Brain (organoid and tissue), 16 donors: ENCODE measurements at places on chromosomes 2 and 18. TPM values are rescaled to one million over a fixed set of nuclear protein-coding genes. Genes with fewer than 3 reads are reported as not detected.

- DNase-seq = no peak
These were observed 357.7 kb upstream of the SMIM21 start for GRCh38 chr18:75785206-75785605.

GRCh38 chr2:182101263-182101662, 115.6 kb downstream of the PPP1R1C start:
- DNase-seq = no peak

DNA sequence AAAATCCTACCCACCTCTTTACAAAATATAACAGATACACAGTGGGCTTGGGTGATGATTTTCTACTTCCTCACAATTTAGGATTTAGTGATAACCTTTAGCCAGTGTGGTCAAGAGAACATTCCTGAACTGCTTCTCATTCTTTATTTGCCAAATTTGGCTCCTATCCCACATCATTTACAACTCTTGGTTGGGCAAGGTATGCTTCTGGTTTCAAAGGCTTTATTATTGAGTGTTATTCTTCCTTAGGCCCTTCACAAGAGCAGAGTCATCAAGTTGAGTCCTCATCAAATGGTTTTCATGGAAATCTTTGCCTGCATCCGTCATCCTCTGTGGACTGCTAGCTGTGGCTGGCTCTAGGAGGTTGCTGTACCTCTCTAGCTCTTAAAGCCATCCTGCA, 472.0 kb upstream of the ETAA1 start:
- no peak for DNase-seq

DNA sequence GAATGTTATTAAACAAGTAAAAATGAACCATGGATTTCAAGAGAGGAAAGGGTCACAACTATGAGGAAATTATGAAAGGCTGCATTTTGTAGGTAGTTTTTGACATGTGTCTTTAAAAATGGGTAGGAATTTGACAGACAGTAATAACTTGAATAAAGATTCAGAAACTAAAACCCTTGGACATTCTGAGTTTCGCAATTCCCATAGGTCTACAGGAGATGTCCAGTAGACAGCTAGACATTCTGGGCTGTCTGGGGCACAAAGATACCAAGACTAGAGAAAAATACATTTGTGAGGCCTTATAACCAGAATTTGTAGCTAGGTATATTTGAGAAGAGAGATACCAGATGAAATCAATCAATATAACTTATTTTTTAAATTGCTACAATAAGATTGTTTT, 42.3 kb downstream of the DNAJC10 start:
- no peak for DNase-seq

DNA sequence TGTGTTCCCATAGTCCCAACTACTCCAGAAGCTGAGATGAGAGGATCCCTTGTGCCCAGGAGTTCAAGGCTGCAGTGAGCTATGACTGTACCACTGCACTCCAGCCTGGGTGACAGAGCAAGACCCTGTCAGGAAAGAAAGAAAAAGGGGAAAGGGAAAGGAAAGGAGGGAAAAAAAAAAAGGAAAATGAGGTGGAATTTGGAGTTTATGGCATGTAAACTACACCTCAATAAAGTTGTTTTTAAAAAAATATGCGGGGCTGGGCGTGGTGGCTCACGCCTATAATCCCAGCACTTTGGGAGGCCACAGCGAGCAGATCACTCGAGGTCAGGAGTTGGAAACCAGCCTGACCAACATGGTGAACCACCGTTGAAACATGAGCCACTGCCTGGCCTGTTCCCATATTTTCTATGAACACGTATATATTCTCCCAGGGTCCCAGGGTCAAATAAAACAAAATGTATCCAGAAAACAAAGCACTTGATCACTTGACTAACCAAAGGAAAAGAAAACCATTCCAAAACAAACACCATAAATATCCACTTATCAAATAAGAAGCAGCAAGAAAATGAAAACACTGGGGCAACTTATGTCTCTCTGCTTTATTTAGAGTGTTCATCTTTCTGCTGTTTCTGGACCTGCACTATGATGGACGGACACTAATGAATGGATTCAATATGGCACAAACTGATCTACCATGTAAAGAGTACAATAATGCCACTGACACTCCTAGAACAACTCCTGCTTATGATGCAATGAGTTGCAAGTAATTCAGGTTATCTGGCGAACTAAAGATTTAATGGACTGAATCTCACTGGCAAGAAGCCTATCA, 56.8 kb downstream of the ASXL2 start:
- DNase-seq = no peak

DNA sequence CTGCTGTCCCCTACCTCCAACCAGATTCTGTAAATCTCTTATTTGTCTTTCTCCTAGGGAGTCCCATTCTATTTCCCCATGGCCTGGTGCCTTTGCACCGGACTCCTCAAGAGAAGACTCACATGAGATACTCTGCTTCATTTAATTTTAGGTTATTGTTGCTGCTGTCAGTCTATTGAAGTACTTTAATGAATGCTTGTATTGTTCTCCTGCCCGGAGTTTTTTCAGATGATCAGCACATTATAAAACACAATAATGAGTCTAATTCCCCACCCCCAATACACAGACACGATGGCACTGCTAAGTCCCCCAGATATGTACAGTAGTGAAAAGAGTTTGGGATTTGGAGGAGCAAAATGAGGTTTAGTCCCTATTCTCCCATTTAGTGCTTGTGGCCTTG, 58.9 kb downstream of the HAUS1 start:
- no peak for DNase-seq

GRCh38 chr18:45565280-45565970, 49.9 kb upstream of the SLC14A2 start:
- DNase-seq = no peak

GRCh38 chr2:167784084-167784425, 463.3 kb downstream of the STK39 start:
- DNase-seq = no peak

DNA sequence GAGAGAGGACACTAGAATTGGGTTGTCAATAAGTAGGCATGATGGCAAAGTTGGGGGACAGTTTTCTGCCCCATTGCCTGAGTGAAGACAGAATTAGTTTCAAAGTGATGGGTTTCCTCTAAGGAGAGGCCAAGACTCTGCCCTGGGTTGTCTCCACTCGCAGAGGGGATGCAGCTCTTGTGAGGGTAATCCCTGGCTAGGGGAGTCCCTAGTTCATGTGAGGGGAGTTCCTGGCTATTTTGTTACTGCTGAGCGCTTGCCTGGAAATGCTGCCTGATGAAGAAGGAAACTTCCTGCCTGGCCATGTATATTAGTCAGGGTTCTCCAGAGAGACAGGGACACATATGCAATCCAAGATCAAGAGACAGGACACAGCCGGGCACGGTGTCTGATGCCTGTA, 501.5 kb downstream of the BCL11A start:
- DNase-seq = no peak

- no peak for DNase-seq
These were observed 69.3 kb upstream of the CHN1 start for GRCh38 chr2:175074478-175074877.

GRCh38 chr2:216081487-216082116, at the start of the genes PECR and TMEM169:
TSS of gene PECR (minus strand) at chr2:216081809. CDS start at chr2:216081741, 68 bp downstream.
TSS of gene TMEM169 (plus strand) at chr2:216081919. CDS start at chr2:216095964, 14,045 bp downstream.
- peak; percentile 91 for DNase-seq

DNA sequence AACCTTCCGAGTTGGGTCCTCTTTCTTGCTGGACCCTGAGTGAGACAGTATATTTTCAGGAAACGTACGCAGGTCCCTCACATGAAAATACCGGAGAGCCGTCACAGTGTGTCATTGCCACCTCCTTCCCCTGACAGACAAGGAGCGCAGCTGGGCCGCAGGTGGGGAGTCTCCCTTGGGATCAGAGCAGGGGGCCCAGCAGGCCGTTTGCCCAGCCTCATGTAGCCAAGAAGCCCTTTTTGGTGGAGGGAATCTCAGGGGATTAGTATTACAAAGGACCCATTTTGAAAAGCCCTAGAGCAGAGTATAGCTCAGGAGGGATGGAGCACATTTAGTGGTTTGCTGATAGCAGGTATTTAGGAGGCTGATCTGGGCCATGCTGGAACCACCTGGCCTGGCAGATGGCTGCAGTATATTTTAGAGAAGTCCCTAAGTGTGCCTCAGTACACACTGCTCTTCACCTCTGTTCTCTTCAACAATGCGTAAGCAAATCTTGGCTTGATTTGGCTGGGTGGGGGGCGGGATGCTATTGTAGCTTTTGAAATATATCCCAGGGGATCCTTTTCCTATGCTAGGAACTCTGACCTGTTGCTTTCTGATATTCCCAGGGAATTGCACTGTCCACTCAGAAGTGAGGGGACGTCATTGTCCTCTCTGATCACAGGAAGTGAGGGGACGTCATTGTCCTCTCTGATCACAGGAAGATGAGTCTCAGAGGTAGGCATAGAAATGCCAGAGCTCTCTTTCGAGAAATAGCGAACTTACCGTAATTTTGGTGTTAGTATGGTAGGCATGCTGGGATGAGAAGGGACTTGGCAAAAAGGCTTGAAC, 171.9 kb downstream of the HRH4 start:
- DNase-seq = no peak

DNA sequence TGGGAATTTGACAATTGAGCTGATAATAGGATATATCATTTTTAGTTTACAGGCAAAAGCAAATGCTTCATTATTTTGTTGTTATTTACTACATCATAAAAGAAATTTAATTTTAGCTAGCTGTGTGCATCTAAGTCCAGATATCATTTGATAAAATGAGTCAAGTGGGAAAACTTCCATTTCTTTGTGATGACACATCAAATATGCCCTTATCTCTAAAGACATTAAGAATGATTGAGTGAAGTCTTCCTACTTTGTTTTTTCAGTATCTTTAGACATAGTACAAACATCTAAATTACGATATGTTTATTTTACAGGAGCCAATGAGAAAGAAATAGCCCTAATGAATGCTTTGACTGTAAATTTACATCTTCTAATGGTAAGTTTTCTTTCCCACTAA, 77.0 kb downstream of the KYNU start:
- no peak for DNase-seq

- no peak for DNase-seq
These were observed 73.1 kb upstream of the RPE start for GRCh38 chr2:209929369-209929768.

CTLA4 gene
- not detected for polyA plus RNA-seq

RNF152 gene
- polyA plus RNA-seq = 0.56 TPM

CYP26B1 gene
- polyA plus RNA-seq = 3.4 TPM

SPR gene
- 7.1 TPM for polyA plus RNA-seq
